ENCODE measurements at places on chromosomes 2 and 18.
A peak's percentile ranks its signal among the peaks of the same experiment; 100 is the strongest.

DNA sequence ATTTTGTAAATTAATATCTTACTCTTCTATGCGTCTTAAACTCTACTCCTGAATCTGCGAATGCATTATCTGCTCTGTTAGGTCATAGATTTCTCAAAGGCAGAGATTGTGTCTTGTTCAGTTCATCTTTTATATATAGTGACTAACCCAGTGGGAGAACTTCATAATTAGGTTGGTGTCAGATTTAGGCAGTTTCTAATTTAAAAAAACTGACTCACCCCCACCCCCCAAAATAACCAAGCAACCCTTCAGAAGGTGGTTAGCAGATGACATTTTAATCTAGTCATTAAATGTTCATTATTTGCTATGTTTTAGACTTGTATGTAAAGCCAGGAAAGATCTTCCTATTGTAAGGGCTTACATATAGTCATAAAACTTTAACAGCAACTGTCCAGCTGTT is 10.4 kb downstream of the SERPINB12 start:
- no peak for DNase-seq

DNA sequence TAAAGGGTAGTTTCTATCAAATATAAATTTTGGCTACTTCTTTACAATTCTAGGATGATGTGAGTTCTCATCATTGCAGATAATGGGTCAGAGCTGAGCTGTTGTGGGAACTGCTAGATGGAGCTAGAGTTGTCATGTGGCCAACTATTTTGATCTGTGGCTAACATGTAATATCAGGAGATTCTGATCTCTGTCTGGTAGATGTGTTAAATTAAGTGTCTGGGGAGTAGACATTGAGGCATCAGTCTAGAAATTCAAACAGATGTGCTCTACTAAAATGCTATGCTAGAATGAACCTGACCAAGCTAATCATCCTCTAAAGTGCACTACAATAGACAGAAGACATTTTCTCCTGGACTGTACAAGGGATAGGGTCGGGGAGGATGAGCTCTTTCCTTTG is 30.3 kb upstream of the DARS1 start:
- DNase-seq: no peak

- DNase-seq: no peak
These were observed 365.4 kb downstream of the ADCYAP1 start for GRCh38 chr18:1270081-1270480.

DNA sequence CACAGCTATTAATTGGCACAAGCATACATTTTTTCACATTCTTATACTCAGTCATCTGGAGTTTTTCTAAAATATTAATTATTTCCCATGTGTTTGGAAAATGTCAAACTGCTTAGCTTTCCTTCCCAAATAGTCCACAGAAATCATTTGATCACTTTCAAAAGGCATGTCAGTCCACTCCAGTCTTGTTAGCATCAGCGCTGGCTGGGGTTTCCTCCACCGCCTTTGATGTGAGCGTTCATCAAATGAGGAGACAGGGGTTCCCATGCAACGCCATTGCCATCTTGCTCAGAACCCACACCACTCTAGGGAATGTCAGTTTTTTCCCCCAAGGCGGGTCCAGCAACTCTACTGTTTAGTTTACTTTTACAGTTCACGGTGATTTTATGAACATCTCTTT is 13.1 kb upstream of the RAX start:
- no peak for DNase-seq

- DNase-seq: no peak
These were observed 6.9 kb upstream of the GPR155 start for GRCh38 chr2:174493549-174494331.

DNA sequence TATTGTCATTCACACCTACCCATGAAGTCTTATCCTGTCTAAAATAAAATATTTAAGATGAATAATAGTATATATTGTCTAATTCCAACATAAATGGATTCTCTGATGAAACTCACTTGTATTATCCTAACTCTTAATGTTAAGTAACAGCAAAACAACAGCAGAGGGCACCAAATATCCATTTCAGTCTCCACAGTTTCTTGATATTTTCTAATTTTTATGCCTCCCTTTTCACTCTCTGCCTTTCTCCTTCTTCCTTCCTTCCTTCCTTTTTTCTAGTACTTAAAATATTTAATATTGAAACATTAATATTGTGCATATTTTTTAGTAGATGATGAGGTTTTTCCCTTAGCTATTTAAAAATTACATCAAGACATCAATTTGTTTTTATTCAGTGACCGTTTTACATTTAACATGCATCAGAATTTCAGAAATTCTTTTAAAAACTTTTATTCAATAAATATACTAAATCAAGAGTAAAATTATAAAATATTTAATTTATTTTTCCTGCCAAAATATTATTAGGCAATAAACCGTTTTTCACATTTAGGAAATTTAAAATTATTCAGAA is 97.6 kb downstream of the WDR7 start:
- peak; percentile 11 for DNase-seq

DNA sequence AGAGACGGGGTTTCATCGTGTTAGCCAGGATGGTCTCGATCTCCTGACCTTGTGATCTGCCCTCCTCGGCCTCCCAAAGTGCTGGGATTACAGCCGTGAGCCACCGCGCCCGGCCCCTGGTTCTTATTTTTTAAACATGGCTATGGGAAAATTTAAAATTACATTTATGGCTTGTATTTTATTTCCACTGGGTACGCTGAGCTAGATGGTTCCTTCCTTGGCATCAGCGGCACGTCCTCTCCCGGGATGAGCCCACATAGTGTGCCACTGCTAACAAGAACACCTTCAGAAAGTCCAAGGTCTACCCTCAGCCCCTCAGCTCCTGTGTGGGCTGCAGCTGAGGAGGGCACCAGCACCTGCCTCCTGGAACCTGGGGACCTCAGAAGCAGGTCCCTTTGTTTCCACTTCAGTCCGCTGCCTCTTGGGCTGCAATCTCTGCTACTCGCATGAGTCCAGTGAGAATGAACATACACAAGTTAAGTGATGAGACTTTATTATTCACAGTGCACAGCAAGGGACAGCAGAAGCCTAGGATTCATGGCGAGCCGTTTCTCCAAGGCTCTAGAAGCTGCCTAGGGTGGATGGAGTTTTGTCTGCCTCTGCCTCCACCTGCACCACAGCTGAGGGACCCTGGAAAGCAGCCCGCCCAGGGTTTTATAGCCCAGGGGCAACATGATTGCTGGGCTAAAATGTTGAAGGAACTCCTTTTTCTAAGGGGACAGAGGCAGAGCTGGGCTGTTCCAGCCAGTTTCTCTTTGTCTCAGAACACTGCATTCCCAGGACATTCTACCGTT is 107.5 kb upstream of the TEX51 start:
- DNase-seq: no peak

GRCh38 chr2:13515254-13515653 is 798.5 kb downstream of the TRIB2 start:
- DNase-seq: no peak

DNA sequence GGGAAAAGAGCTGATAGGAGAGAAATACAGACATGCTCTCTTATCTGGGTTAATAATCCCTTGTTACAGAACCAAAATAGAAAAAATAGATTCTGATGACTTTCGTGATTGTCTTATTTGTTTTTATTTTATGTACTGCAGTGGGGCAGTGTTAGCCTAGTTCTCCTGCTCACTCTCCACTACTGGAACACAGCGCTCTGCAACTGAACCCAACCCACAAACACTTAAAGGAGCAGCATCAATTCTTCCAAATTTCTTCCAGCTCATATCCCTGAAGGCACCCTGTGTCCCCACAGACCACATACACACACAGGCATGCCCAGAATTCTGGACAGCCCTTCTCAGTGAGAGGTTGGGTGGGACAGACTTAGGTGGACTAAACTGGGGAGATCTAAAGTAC is 160.6 kb downstream of the SS18 start:
- no peak for DNase-seq

- DNase-seq: no peak
These were observed 440.9 kb upstream of the UBE2E3 start for GRCh38 chr2:180539541-180539940.

DNA sequence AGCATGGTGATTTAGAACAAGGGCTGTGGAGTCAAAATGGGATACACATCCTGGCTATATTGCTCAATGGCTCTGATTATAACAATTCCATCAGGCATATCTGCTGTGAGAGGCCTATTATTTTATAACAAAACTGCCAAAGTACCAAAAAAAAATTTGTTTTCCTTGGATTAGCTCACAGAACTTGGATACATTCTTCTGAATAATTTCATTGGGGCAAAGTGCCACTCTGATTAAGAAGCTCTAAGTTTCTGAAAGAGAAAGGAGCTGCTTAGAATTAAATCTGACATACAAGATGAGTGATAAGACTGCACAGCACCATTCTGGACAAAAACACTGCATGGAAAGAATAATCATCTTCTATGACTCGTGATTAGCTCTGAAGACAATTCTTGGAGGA is 85.7 kb downstream of the SMC6 start:
- DNase-seq: no peak

DNA sequence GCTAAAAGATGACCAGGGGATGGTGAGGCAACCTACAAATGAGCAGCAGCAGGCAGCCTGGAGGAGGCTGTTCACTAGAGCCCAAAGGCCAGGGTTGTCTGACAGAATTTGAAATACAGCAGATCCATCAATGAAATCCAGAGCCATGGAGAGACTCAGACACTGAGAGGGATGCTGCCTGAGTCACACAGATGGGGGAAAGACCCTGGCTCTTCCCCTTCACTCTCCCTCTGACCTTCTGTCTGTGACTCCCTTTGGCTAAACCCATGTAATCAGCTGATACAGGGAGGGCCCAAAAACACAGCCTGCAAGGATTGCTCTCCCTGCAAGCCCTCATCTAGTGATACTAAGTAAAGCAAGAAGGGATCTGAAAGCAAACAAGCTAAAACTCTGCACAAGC is 166.5 kb upstream of the SPOPL start:
- DNase-seq: no peak

DNA sequence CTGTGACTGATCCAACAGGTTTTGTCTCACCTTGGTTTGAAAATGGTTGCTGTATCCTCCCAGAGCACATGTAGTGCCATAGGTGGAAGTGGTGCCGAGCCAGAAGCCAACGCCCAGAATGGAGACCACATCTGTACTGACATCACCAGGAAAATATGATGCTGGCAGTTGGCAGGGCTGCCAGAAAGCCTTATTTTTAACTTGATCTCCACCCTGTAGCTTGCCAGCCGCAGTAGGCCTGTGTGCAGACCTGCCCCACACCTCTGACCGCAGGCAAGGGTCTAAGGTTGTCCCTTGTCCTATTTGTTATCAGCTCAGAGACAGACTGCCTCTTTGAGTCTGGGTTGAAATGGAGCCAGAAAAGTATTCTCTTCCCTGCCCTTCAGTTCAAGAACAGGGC is 123.5 kb upstream of the EML6 start:
- DNase-seq: no peak

DNA sequence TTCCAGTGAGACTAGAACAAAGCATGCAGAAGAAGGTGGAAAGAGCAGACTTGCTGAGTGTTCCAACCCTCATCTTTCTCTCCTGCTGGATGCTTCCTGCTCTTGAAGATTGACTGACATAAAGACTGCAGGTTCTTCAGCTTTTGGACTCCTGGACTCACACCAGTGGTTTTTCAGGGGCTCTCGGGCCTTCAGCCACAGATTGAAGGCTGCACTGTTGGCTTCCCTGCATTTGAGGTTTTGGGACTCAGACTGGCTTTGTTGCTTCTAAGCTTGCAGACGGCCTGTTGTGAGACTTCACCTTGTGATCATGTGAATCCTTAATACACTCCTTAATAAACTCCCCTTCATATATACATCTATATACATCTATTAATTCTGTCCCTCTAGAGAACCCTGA is 20.4 kb downstream of the VRK2 start:
- no peak for DNase-seq

- DNase-seq: no peak
These were observed 69.9 kb downstream of the ODC1 start for GRCh38 chr2:10378189-10378588.

DNA sequence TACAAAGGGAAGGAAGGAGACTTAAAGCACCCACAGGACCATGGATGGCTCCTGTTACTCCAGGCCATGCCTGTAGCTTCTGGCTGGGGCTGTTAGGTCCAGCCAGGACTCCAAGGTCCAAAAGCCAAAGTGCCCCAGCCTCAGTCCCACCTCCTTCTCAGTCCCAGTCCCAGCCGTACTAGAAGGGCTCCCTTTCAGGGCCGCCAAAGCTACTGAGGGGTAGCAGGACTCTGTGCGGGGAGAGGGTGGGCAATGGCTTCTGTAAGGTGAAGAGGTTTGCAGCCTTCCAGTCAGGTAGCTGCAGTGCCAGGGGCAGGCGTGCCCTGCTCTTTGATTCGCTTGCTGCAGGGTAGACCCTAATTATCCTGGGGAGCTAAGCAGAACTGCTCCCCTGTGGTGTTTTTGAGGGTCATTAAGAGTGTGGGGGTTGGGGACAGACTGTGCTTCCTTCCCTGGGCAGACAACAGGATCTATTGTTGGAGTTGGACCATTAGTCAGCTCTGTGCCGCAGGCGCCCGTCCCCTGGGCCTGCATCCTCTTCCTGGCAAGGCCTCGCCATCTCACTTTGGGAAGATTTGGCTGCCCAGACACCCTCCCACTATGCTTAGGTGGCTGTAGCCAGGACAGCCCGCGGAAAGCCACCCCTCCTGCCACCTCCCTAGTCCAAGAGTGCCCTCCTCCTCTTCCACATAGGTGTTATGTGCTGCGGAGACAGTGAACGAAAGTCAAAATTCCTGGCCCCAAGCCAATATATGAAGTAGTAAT is 118.8 kb downstream of the ZBTB7C start:
- no peak for DNase-seq

DNA sequence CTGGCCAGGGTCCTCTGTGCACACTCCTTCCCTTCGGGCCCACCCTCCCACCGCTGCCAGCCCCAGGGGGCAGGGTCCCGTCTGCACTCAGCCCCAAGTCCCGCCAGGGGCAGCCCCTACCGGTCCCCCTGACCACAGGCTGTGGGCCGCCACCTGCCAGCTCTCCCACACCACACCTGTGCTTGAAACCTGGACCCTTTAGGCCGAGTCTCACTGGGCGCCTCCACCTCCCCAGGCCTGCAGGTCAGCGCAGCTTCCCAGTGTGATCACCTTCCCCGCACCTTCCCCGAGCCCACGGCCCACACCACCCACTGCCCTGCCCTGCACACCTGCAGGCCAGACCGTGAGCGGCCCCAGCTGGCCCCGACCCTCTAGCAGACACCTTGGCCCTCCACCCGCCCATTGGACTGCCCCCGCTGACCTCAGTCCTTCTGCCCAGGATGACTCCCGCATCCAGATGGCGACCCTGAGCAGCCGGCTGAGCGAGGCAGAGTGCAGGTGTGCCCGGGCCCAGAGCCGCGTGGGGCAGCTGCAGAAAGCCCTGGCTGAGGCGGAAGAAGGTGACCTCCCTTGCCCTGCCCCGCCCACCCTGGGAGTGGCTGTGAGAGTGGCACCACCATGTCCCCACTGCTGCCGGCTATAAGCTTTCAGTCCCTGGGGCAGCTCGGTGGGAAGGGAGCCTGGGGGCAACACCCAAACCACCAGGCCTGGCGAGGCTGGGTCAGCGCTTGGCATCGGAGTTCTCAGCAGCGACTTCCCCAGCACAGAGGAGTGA is 31.3 kb upstream of the SNED1 start:
- DNase-seq: no peak

DNA sequence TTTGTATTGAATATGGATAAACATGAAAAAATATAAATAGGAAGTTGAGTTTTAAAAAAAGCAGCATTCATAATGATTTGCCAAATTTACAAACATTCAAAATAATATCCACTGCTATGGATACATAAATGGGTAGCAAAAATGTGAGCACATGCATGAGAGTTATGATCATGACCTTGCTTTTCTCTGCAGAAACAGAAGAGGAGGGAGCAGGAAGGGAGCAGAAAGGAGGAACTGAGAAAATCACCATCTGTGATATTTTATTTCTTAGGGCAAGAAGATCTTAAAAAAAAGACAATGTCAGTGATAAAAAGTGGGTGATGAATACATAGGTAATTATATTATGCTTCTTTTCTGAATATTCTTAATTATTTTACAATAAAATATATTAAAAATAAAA is 17.7 kb upstream of the CCDC93 start:
- DNase-seq: no peak

Data from foreskin fibroblast (primary cell).